Stimulated activated CD4-positive, alpha-beta T cell treated with anti-CD3 and anti-CD28 coated beads, Interleukin-15, amount 100 ng/mL, for 1 hour (primary cell): ENCODE measurements at places on chromosomes 3 and 15.

DNA sequence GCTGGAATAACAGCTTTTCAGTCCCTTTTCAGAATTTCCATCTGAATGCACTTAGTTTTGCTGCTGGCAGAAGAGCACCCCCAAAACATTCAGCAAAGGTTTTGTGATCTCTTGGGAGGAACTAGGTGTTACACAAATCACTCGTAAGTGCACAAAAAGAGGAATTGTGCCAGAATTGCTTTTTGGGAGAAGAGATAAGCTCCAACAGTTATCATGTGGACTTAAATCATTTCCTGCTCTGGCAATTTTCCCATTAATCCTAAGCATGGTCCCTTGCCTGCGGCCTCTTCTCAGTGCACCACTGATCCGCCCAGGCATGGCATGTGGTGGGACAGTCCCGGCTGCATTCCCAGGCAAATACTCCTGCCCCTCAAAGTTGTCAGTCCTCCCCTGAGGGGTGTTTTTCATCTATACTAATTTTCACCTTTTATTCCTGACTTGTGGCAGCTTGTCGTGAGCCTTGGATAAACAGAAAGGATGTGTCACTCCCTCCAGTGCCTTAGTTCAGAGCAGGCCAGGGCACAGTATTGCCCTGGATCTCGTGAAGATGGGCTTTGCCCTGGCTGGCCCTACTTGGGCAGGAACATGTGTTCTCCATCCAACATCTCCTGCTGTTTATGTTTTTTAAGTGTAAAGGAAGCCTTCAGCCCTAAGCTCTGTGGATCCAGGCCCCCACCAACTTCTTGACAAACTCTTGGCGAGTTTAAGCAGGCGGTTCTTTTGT, 44.6 kb upstream of the VILL start:
- DNase-seq: no peak

GRCh38 chr15:78604420-78604819, 16.4 kb downstream of the CHRNA3 start:
- no peak for DNase-seq

GRCh38 chr3:111861391-111861790, 2.3 kb downstream of the PHLDB2 start:
- no peak for DNase-seq

- no peak for DNase-seq
Measured at GRCh38 chr15:94951538-94951937, 720.2 kb downstream of the MCTP2 start.

GRCh38 chr15:50377867-50378751, 23.1 kb upstream of the GABPB1 start:
- no peak for DNase-seq

DNA sequence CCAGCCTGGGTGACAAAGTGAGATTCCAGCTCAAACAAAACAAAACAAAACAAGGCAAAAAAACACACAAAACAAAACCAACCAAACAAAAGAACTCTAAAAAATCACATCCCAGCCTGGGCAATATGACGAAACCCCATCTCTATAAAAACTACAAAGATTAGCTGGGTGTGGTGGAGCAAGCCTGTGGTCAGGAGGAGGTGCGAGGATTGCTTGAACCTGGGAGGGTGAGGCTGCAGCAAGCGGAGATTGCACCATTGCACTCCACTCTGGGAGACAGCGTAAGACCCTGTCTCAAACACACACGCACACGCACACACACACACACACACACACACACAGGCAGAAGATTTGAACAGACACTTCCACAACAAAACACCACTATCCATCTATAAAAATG, 99.6 kb downstream of the SHQ1 start:
- DNase-seq: no peak

GRCh38 chr15:71168166-71168834, 53.0 kb downstream of the THSD4 start:
- no peak for DNase-seq

DNA sequence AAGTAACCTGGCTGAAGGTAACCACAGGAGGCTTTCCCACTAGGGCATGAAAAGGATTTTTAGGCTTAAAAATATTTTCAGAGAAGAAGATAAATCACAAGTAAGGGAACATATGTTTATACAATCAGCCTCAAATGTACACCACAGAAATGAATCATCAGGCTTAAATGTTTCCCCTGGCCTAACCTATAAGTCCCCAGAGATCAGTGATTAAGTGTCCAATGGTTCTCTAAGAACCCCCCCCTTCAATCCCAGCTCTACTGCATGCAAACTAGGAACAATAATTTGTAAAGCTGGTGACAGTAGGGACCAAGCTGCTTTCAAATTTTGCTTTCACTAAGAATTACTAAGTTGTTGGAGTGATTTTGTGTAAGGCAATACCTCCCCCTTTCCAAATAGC, 431.6 kb upstream of the LMCD1 start:
- DNase-seq: no peak

DNA sequence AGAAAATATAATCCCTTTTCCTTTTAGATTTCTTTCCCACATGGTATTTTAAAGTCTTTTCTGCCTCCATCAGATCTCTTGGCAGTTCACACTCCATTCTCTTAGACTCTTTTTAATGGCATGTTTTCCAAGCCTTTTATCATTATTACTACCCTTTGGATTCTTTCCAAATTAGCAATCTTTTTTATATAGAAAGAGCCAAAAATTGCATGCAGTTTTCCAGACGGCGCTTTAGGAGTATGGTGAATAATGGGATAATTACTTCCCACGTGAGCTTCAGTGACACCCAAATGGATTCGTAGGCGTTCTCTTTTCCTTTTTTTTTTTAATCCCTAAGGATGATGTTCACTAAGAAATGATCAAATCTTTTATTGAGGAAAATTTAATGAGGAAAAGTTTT, 354.8 kb upstream of the DNAJC19 start:
- no peak for DNase-seq

- no peak for DNase-seq
Measured at GRCh38 chr3:124854009-124854408, 33.2 kb downstream of the ITGB5 start.
